ENCODE measurements at places on chromosomes 7 and 10.

DNA sequence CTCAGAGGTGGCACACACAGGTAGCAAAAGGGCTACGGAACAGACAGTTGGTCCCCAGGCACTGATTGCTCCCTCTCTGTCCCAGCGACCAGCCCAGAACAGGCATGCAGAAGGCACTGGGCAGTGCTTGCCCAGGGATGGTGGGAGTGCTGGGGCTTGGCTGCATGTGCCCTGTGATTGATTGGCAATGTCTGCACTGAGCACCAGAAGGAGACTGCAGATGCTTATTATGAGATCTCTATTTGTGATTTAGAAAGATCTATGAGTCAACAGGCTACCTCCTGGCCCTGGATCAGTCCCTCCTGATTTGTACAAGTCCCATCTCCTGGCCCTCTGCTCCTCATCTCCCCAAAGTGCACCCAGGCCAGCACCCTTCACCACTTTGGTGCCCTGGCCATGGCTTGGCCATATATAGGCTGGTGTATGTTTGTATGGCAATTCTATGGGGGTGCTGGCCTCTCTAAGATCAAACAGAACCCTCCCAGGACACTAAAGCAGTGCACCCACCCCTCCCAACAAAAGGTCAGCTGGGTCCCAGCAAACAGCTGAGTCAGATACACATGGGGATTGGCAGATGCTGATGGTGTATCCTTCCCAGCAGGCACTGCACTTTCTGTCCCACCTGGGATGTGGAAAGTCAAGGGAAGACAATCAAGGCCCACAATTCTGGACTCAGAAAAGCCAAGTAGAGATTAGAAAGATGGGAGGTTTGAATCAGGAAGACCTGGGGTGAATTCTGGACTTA, 30.9 kb downstream of the CAMK2B start:
- DNase-seq: no peak

DNA sequence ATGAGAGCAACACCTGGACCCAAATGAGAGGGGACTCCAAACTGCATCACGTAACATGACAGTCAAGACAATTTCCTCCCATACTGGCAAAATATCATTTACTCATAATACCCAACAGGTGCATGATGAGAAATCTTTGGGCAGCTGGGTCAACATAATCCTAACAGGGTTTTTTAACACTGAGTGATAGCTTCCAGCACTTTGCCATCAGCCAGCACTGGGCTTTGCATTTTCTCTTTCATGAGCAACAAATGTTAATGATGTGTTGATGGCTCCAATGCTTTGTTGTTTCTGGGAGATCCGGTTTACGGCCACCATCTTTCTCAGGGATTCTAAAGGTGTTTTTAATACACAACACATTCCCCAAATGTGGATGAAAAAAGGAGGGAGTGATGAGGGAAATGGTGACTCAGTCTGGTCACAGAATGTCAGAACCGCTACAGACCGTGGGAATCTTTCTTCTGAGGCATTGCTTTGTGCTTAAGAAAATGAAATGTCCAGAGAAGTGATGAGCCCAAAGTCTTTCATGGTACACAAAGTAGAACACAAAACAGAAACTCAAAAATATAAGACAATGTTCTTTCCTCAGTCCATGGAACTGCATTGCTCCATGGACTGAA, 705.7 kb upstream of the IGFBP3 start:
- no peak for DNase-seq

- DNase-seq: no peak
Measured at GRCh38 chr7:34222722-34223121, 317.4 kb downstream of the BMPER start.

GRCh38 chr7:154096-154799, 38.1 kb upstream of the FAM20C start:
- DNase-seq: no peak

- DNase-seq: no peak
Measured at GRCh38 chr10:15684768-15685167, 35.0 kb downstream of the ITGA8 start.

GRCh38 chr7:134558370-134558769, 9.5 kb downstream of the AKR1B15 start:
- DNase-seq: no peak

- no peak for DNase-seq
Measured at GRCh38 chr7:100585511-100586265, at the start of gene LRCH4. Gene LRCH4, minus strand, starts transcription at chr7:100586129. Its CDS starts 29 bp downstream, at chr7:100586100.

- DNase-seq: no peak
Measured at GRCh38 chr7:121521711-121522400, 125.7 kb upstream of the FAM3C start.

DNA sequence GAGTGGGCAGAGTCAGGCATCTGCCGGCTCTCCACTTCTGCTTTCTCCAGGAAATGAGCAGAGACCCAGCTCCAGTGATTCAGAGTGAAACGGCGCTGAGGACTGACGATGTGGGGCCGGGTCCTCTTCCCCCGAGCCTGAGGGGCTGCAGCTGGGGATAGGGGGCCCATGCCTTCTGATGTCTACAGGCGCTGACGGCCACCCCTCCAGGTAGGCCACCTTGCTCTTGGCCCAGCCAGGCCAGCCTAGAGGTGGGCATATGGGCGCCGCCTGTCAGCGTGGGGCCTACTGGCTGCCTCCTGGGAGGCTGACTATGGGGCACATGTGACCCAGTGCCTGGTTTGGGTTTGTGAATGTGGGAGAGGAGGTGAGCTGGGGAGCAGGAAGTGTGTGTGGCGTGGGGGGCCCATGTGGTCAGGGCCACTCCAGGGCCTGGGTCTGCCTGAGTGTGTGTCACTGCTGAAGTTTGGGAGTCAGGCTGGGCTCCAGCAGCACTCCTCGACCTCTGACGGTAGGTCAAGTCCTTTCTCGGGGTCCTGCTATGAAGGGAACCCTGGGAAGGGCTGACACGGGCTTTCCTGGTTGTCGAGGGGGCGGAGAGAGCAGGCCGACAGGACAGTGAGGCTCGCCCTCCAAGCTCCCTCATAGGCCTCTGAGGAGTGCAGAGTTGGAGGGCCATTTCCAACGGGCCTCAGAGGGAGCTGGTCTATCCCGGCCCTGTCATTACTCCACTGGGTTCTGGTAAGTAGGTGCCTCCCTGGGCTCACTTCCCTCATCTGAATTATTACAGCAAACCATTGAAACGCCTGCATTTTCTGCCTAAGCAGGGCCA, at the start of gene WDFY4:
Gene WDFY4, plus strand, starts transcription at position 82 of the 832 bp plus-strand sequence. CDS start 24,860 bp downstream, outside the sequence.
- no peak for DNase-seq

GRCh38 chr10:71323407-71323806, 4.3 kb downstream of the SLC29A3 start:
- DNase-seq: no peak

DNA sequence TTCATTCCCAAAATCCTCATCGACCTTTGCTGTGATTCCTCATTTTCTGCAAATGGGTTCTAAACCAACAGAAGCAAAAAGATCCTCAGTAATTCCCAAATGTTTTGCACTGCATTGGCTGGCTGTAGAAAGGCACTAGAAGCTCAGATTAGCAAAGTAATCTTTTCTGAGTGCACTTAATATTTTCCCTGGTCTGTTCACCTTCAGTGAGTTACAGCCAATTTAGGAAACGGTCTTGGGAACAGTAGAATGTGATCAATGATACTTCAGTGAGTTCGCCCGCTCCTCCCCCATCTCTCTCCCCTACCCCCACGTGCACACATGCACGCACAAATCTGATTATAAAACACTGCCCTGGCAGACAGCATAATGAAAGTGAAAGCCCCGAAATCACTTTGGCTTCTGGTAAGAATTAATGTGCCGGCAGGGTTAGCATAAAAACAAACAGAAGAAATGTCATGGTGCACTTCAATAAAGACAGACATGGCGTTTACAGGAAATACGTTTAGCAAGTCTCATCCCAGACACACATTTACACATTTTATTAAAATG, 201.3 kb upstream of the CDCA7L start:
- DNase-seq: no peak

DNA sequence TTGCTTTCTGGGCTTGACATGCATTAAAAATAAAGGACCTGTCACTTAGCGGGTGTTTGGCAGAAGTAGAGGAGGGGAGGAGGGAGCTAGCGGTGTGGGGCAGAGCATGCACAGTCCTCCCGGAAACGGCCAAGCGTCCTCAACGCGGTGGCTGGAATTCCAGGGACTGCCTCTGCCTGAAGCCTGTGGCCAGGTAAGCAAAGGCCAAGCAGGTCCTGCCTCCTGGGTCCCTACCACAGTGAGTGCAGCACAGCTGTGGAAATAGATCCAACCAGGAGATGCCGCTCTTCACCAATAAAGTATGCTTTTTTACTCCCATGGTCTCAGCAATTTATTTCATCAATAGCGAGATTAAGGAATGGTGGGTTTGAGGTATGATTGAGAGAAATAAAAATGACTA, 323.4 kb downstream of the WDR37 start:
- DNase-seq: no peak

DNA sequence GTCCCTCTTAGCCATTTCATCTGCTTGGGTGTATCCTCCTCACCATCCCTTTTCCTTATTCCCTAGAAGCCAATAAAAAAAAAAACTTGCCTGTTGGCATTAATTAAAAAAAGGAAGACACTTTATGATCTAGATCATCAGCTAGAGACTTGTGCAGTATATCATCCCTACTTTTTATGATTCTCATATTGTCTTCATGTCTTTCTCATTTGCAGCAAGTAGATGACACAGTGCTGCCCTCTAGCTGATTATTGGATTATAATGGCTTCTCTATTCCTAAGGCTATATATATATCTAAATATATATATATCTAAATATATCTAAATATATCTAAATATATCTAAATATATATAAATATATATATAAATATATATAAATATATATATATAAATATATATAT, 272.4 kb upstream of the LRGUK start:
- no peak for DNase-seq

- no peak for DNase-seq
Measured at GRCh38 chr10:46264336-46264735, 22.5 kb upstream of the ANTXRL start.

GRCh38 chr10:109741712-109742111, 181.6 kb downstream of the XPNPEP1 start:
- no peak for DNase-seq

GRCh38 chr7:150992833-150993302, 2.1 kb downstream of the NOS3 start:
- no peak for DNase-seq

- no peak for DNase-seq
Measured at GRCh38 chr7:33750177-33750576, 155.2 kb upstream of the BMPER start.

DNA sequence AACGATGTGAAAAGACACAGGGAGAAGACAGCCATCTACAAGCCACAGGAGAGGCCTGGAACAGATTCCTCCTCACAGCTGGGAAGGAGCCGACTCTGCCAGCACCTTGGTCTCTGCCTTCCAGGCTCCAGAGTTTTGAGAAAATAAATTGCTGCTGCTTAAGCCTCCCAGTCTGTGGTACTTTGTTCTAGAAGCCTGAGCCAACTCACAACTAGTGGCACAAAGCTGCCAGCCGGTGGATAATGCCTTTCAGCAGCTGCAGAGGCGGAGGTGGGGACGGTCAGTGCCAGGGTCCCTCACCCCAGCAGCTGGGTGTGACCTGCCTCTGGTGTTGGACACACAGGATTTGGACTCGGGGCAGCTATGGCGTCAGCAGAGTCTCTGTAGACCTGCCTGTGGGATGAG, 255.4 kb upstream of the PITRM1 start:
- no peak for DNase-seq

- DNase-seq: no peak
Measured at GRCh38 chr10:88458209-88458608, 124.9 kb downstream of the RNLS start.

DNA sequence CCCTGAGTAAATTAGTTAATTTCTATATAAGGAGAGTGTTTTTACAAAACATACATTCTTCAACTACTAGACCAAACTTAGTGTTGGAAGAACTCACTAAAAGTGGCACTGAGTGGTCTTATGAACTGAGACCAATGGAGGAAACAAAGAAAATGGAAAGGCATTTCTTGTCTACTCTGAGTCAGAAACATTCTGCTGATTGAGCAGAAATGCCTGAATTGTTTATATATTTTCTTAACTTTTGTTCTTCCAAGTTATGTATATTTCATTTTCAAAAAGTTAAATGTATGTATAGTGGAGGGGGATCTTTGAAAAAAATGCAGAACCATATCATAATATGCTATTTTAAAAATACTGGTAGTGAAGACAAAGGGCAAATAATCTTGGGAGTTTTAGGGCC, 320.7 kb downstream of the HGF start:
- DNase-seq: no peak

DNA sequence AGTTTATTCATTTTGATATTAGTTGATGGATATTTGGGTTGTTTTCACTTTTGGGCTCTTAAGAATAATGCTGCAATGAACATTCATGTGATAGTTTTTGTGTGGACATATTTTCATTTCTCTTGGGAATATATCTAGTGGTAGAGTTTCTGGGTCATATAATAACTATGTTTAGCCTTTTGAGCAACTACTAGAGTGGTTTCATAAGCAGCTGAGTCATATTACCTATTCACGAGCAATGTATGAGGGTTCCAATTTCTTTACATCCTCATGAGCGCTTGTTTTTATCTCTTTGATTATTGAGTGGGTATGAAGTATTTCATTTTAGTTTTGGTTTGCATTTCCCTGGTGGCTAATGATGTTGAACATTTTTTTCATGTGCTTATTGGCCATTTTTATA, 182.6 kb downstream of the PON1 start:
- no peak for DNase-seq

GRCh38 chr7:50069613-50070012, 23.4 kb downstream of the ZPBP start:
- no peak for DNase-seq

DNA sequence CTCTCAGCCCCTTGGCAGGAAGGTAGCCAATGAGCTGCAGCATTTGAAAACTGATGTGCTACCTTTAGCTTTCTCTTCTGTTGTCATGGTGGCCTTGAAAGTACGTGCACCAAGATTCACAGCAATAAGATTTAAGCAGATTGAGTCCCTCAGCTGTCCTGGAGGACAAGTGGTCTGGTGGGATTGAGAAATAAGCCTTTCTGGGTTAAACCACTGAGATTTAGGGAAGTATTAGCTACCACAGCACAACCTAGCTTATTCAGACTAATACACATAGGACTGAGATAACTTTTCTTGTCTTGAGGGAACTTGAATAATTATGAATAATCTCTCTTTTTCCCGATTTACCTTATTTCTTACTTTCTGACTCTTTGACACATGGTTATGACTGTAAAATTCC, 324.0 kb downstream of the PTEN start:
- DNase-seq: no peak
